8988T (cell line): ENCODE measurements at places on chromosomes 2 and 18.

GRCh38 chr2:69227716-69228115 is 159.3 kb downstream of the GFPT1 start:
- no peak for DNase-seq

DNA sequence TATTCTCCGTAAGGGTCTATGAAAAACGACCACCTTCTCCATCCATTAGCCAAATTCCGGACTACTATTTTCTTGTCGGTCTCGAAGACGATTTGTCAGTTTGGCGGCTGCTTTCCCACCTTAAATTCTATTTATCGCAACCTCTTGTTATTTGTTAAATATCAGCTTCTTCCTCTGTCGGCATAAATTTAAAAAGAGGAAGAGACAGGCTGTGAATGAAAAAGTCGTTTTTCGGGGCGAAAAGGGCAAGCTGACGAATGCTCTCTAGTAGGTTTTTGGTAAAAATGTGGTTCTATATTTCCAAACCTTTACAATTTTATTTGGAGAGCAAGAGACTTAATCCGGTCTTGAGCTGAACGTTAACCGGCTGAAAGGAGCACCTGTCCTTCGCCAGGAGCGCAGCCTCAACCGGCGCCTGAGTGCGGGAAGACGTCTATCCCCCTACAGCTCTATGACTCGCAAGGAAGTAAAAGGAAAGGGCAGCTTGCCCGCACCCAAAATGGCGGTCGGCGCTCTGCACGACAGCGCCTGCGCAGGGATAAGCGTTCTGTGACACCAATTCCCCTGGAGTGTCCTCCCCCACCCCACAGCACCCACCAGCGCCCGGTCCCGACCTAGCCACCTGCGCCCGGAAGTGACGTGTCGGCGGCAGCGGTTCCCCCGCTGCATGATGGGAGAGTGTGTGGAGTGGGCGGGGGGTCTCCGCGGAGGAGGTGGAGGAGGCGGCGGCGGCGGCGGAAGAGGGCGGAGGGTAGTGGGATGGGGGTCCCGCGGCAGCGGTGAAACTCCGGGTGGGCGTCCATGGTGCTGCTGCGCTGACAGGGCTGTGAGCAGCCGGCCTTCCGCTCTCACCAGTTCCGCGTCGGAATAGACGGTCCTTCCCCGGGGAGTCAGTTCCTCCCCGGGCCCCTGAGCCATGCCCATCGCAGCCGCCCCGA is at the start of gene AFTPH:
Gene AFTPH, plus strand, starts transcription at position 663 of the 938 bp plus-strand sequence. CDS start 27,147 bp downstream, outside the sequence.
- DNase-seq, result peak; percentile 91

- DNase-seq, result no peak
Observed at GRCh38 chr2:27118525-27119329, at the start of gene CGREF1. TSS of gene CGREF1 (minus strand) at chr2:27119128. CDS start at chr2:27104366, 14,762 bp downstream.

GRCh38 chr2:158103411-158104012 is 1.8 kb downstream of the UPP2 start:
- DNase-seq, result no peak

DNA sequence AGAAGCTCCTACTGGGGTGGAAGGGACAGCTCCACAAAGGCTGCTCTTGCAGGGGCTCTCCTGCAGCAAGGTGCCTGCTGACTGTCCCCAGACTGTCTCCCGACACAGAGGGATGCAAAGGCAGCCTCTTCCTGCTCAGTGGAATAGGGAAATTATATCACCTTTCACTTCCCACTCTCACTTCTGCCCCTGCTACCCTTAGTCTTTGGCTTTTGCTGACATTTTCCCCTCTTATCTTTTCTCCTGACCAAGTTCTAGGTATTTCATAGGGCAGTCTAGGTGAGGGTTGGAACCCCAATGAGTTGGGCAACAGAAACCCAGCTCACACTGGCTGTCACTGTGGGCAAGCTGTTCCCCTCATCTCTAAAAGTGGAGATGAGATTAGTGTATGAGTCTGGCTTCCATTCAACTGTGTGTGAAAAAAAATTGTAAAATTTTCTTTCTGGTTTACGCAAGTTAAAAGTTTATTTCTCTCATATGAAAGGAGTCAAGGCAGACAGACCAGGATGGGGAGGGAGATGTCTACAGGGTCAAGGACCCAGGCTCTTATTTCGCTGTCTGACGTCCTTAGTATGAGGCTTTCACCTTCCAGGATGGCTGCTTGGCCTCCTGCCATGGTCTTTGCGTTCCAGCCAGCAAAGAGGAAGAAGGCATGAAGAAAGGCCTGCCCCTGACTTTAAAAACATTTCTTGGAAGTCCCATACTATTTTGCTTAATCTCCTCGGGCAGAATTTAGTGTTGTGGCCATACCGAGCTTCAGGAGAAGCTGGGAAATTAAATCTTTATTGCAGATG is 7.5 kb upstream of the MOCOS start:
- no peak for DNase-seq
